ENCODE measurements at places on chromosomes 2 and 18.

DNA sequence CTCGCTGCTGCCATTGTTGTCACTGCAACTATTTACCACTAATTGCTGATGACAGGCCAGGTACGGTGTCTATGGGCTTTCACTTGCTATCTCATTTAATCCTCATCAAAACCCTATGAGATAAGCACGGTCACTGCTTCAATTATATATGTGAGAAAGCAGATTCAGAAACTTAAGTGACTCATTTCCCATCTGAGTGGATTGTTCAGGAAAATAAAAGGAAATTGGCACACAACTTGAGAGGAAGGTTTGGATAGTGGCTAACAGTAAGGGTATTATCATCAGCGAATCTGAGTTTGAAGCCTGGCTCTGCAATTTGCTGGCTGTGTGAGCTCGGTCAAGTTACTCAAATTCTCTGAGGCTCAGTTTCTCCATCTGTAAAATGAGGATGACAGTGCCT is 196.0 kb downstream of the KCNS3 start:
- DNase-seq, result no peak

DNA sequence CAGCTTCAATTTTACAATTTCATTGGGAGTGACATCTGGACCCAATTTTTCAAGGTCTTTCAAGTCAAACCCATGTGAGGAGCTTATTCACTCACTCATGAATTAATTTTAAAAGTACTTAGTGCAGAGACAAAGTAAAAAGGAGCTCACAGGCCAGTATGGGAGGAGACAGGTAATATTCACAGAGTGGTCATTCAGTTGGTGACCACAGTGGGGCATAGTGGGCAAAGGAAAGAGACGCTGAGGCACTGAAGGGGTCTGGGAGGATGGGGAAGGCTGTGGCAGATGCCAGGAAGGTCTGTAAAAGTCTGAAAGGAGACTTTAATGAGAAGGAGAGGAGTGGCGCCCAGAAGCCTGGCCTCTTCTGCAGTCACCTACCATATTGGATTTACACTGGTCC is 76.0 kb downstream of the CD8B2 start:
- no peak for DNase-seq

GRCh38 chr2:231260442-231261208 is 62.2 kb downstream of the ARMC9 start:
- no peak for DNase-seq

GRCh38 chr2:177064422-177064821 is 148.2 kb upstream of the HNRNPA3 start:
- DNase-seq, result no peak

DNA sequence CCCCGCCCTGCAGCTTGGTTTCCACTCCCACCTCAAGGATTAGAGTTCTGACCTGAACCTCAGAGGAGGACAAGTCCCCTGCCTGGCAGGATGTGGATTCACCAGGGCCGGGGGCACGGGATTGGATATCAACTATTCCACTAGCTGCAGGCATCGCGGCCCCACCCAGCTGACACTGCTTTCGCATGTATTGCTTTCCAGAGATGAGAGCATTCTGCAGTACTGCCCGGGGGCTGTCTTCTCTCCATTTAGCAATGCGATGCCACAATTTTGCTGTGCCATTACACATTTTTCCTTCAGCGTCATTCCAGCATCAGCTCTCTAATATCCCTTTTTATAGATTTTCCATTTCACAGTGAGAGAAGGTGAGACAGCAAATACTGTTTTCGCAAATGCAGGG is 42.0 kb downstream of the CTIF start:
- DNase-seq, result no peak

GRCh38 chr2:44953499-44953883 is 12.0 kb downstream of the SIX3 start:
- DNase-seq, result no peak

DNA sequence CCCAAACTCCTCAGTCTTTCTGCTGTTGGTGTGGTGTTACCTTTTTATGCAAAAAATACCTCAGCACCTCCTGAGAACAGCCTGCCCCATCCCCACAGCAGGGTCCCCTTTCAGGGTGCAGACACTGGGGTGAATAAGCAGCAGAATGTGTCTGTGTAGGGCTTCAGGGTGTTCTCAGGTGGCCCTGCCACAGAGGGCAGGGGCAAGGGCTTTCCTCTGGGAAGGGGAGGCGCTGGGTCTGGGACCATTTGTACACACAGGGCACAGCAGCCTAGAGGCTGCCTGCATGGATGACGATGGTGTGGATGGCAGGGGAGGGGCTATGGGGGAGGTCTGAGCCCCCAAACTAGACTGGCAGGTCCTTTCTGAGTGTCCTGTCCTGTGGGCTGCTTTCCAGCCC is 2.6 kb downstream of the HAAO start:
- no peak for DNase-seq

- no peak for DNase-seq
Measured at GRCh38 chr2:241898463-241899270, 29.1 kb downstream of the RTP5 start.

DNA sequence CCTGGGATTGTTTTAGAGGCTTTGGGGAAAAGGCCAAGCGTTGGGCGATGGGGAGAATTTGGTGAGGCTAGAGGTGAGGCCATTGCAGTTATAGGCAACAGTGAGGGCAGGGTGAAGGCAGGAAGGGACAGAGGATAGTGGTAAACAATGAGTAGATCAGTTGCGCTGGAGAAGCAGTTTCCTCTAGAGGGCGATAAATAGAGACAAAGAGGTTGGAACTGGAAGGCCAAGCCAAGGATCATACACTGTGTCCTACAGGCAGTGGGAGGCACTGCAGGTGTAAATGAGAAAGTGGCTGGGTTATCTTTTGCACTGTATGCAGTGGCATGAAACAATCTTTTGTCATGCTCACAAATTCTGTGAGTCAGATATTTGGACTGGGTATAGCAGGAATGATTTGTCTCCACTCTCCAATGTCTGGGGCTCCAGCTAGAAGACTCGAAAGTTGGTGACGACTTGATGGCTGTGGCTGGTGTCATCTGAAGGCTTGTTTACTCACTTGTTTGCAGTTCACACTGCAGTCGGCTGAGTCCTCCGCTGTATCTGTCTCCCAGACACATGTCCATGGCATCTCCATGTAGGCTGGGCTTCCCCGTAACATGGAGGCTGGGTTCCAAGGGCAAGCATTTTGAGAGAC is 82.1 kb downstream of the TNP1 start:
- DNase-seq, result no peak

All from stimulated activated CD8-positive, alpha-beta memory T cell treated with anti-CD3 and anti-CD28 coated beads, Interleukin-4, amount 100 ng/mL, for 4 hours (primary cell).